ENCODE measurements at places on chromosomes 1 and 21. TPM values are rescaled to one million over a fixed set of nuclear protein-coding genes. Genes with fewer than 3 reads are reported as not detected.

GRCh38 chr1:26471498-26472319 lies 531 bp upstream of the HMGN2 start:
- DNase-seq = peak; percentile 79

Gene KRTAP11-1
- not detected for total RNA-seq

GRCh38 chr1:54230507-54231339 lies 30.8 kb downstream of the MRPL37 start:
- no peak for DNase-seq

- DNase-seq = peak; percentile 58
Measured at GRCh38 chr1:174398246-174398645, 49.5 kb upstream of the GPR52 start.

DNA sequence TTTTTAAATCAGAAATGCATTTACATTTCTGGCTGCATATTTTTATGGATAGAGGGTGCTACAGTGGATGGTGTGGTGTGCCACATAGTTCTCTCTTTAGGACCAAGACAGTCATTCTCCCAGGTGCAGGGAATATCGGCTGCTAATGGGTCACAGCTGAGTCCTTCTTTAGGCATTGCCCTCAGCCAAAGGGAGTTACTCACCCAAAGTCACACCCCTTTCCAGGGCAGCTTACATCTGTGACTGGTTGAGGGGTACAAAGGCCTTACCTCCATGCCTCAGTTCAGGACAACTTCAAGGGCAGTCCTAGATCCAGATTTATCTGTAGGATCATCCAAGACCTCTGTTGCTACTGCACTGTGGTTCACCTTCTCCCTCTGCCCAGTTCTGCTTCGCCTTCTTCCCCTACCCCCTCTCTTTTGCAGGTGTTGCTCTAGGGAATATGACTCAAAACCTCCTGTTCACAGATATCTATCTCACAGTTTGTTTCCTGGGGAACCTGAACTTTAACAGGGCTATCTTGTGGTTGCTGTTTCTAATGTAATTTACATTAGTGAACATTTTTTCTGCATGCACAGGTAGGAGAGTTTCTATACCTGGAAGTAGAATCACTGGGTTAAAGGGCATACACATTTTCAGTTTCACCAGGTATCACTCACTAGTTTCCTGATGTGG lies 413.9 kb downstream of the RPS6KC1 start:
- DNase-seq = no peak

DNA sequence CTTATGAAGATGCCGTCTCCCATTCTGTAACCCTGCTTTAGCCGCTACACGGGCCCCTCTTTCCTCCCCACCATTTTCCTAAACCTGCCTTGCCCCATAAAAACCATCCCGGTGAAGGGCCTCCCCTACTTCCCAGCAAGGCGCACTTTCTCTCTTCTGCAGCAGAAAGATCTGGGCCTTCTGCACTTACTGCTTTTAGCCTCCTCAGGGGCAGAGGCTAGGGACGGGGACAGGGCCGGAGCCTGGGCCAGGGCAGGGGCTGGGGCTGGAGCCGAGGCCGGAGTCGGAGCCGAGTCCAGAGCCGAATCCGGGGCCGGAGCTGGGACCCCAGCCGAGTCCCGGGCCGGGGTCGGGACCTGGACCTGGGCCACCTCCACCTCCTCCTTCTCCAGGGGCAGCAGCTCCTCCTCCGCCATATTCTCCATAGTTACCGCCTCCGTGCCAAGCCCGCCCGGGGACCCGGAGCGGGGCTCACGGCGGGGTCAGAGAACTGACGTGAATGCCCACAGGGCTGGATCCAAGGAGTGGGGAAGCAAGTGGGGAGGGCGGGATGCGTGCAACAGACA lies 382 bp downstream of the TRMT1L start:
- no peak for DNase-seq

GRCh38 chr1:29690156-29690555 lies 453.8 kb downstream of the PTPRU start:
- peak; percentile 14 for DNase-seq

Gene PRDM15
- total RNA-seq = 2.2 TPM

GRCh38 chr1:182183606-182184005 lies 122.1 kb upstream of the ZNF648 start:
- no peak for DNase-seq

DNA sequence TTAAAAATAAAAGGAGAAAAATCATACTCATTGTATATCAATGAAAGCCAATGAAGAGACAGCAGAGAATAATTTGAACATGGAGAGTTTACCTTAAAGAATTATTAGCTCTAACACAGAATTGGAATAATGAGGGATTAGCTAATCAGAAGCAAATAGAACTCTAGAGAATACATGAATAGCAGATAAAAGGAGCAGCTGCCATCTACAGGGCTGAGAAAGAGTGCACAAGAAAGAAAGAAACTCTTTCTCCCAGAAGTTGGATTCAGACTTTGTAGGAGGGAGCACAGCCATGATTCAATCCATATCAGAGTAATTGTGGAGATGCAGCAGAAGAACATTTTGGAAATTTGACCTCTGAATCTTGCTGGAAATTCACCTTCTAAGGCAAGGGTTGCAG lies 1171.2 kb downstream of the PLA2G4A start:
- no peak for DNase-seq

DNA sequence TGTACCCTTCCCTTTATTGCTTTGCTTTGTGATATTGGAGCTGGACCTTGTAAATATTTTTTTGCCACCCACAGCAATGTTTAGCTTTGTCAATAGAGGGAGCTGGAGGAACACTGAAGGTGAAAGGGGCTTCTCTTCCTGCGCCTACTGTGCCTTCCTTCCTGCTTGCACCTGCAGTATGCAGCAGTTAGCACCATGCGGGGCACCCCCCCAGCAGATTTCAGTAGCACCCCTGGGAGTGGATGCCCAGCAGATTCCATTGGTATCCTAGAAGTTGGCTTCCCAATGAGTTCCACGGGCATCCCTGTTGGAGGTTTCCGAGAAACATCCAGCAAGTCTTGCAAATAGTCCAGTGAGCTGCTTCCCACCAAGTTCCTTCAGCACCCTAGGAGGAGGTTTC lies 25.6 kb downstream of the S100A10 start:
- peak; percentile 63 for DNase-seq

GRCh38 chr1:21314743-21315396 lies 24.6 kb upstream of the ECE1 start:
- DNase-seq = no peak

DNA sequence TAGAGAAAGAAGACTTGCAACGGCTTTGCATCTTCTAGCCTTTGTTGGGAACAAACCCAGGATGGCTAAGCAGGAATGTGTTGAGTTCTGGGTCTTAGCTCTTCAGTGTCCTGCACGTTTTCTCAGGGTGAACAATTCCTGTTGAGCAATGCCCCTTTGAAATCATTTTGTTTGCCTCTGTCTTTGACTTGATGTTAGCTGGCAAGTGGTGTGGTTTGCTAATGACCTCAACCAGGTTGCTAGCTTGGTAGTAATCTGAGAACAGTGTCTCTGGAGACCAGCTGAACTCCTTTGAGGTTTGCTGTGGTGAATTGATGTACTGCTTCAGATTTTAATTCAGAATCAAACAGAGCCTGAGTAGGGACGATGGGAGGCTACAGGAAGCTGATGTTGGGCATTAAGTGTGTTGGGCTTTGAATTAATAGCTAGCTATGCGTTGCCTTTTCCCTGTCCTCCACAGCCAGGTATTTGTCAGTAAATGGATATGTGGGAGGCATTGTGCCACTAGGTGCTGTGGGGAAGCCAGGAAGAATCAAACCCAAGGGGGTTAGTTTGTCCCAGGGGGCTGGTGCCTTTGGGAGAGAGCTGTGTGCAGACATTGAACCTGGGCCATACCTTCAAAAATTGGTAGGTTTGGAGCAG lies 23.3 kb upstream of the SRSF10 start:
- no peak for DNase-seq

Gene RPTN
- not detected for total RNA-seq

- no peak for DNase-seq
Measured at GRCh38 chr1:17112496-17113236, 6.6 kb downstream of the PADI2 start.

DNA sequence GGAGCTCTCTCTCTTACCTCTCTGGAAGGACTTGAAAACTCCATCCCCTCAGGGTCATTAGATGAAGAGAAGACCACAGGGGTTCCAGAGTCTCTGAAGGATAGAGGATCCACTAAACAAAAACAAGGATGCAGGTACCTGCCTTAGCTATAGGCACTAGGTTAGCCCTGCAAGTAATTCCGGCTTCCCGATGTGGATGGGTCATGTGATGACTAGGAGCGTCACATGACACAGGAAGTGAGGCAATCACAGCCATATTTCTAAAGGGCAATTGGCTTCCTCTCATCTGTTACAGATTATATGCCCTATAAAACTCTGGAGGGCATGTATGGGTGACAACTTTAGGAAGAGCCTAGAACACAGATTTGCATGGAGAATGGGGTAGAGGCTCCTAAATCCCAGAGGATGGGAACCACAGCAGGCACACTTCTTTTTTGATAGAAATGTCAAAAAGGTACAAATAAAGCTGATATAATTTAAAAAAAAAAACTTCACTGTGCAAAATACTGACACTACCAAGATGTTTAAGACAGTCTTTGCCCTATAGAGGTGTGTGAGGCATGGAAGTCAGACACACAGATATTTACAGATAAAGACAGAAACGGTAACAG lies 14.1 kb downstream of the ENTREP3 start:
- peak; percentile 70 for DNase-seq

DNA sequence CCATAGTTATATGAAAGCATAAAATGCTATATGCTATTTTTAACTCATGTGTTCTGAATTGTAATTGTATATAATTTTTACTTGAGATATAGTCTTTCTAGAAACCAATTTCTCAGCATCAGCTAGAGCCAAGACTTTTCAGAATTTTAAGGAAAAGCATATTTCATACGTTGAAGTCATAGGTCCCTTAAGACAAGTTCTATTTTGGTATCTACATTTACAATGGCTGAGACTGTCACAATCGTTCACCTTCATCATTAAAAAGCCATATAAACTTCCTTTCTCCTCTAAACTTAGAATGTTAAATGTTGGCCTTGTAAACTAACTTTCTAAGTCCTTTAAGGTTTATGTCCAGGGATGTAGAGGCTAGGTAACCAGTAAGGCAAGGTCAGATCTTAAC lies 104.1 kb downstream of the LRRC40 start:
- DNase-seq = no peak

Gene ACADM
- 76.4 TPM for total RNA-seq

Gene GPR153
- not detected for total RNA-seq

DNA sequence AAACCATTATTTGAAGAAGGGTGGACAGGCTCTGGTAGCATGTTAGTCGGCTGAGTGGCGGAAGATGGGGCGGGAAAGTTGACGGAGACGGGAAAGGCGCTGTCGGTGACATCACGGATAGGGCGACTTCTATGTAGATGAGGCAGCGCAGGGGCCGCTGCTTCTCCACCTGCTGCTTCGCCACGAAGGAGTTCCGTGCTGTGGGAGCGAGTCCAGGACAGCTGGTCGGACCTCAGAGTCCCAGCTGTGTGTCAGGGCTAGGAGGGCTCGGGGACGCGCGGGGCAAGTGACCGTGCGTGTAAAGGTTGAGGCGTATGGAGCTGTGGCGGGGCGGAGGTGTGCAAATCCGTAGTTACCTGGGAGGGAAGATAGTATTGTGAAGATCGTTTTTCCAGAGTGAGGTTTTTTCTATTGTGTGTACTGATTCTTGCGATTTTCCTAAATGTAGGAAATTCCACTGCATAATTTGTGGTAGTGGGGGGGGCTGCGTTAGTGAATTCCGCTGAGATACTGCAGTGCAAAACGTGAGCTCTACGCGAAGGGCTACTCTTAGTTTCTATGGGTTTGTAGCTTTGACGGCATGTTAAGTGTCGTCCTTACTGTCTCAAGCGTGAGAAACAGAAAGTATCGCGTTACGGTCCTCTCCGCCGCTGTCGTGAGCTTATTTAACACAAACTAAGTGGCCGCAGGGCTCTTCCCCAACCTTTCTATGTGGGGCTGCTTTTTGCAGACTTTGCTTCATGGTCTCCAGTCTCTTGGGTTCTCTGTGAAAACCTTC lies 111.2 kb upstream of the NBPF11 start:
- no peak for DNase-seq

Gene DUSP23
- 3.2 TPM for total RNA-seq

DNA sequence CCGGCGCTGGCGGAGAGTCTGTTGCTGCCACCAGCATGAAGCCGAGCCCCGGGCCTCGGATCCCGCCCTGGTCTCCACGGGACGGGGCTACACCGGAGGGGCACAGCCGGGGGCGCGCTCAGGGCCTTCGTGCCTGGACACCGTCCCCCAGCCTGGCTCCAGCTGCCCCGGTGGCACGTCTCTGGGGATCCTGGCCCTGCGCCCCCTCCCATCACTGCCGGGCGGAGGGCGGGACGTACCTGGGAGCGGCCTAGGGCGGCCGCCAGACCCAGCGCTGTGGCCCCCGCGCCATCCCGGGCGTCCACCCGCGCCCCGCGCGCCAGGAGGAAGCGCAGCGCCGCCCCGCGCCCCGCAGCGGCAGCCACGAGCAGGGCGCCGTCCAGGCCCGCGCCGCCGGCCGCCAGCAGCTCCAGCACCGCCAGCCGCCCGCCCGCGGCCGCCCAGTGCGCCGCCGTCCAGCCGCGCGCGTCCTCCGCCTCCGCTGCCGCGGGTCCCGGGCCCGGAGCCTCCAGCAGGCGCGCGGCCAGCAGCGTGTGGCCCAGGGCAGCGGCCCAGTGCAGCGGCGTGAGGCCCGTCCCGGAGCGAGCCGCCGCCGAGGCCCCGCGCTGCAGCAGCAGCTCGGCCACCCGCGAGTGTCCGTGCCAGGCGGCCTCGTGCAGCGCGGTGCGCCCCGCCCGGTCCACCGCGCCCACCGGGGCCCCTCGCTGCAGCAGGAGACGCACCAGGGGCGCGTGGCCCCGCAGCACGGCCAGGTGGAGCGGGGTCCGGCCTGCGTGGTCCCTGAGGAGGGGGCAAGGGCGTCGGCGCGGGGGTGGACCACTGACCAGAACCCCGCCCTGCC lies 1.0 kb downstream of the ANKRD65 start:
- DNase-seq = no peak

Gene NBPF14
- total RNA-seq = 25.5 TPM

Gene CELA2B
- not detected for total RNA-seq

- DNase-seq = peak; percentile 64
Measured at GRCh38 chr1:94522304-94522703, 19.3 kb downstream of the F3 start.

DNA sequence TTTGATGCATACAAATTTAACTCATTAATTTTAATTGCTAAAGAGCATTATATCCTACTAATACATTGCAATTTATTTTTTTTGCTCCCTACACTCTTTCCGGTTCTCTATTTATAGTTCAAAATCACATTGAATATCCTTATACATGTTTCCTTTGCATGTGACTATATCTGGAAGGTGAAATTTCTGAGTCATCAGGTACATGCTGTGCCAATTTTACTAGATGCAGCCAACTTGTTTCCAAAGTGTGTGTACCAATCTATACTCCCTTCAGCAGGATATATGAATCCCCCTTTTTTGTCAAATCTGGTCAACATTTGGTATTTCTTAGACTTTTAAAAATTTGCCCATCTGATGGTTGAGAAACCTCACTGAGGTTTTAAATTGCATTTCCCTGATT lies 602.9 kb upstream of the CAMK1G start:
- DNase-seq = no peak
